Frontal cortex (tissue), 4 donors: ENCODE measurements at places on chromosomes 16 and 17. TPM values are rescaled to one million over a fixed set of nuclear protein-coding genes. Genes with fewer than 3 reads are reported as not detected.

RAB26 gene
- 4.1 TPM for total RNA-seq

STH gene
- 2.0 TPM for total RNA-seq

SLC4A1 gene
- total RNA-seq = 4.9 TPM

CAVIN1 gene
- 8.2 TPM for total RNA-seq

KRTAP4-5 gene
- total RNA-seq = not detected

FBXO39 gene
- not detected for total RNA-seq

TP53TG3F gene
- total RNA-seq = not detected

MYO15A gene
- total RNA-seq = 2.4 TPM
